ENCODE measurements at places on chromosomes 11 and 22.

DNA sequence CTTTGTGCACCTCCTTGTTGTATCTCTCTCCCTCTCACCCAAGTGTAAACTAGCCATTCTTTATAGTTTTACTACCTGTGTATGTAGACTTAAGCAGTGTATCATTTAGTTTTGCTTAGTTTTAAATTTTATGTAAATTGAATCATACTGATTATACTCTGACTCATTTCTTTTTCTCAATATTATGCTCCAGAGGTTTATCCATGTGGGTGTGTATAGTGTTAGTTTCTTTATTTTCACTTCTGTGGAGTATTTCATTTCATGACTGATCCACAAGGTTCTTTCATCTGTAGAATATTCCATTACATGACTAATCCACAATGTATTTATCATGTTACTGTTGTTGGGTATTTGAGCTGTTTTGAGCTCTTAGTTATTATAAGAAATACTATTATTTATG is 62.0 kb downstream of the CCDC34 start:
- no peak for DNase-seq

DNA sequence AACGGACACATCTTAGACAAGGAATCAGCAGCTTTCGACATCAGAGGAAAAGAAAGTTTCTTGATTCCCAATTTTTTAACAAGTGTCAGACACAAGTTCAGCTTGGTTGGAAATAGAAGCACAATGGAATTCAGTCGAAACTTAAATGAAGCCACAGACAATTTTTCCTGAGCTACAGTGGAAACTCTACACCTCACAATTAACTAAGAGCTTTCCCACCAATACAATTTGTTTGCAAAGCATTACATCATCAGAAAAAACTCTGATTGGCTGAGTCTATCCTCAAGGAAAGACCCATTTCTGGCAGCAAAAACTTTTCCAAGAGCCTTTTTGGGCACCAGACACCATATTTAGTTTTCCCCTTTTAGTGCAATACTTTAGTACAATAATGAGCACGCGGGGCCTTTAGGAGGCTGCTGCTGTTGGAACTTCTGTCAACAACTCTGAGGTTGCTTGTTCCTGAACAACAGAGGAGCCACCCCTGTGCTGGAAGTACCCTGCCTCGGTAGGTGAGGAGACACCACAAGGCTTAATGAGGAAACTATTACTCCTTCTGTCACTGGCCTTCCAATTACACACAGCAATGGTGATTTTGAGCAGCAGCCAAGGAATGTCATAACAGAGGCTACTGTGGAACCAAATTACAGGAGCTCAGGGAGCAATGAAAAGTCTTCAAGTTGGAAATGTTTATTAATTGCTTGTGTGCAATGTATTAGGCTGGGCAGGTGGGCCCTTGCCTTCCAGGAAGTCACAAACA is 61.9 kb upstream of the BARX2 start:
- DNase-seq: no peak

GRCh38 chr11:117187007-117187406 is 8.5 kb downstream of the SIDT2 start:
- no peak for DNase-seq

GRCh38 chr11:101453682-101454081 is 130.1 kb downstream of the TRPC6 start:
- DNase-seq: no peak

- DNase-seq: no peak
These were observed 575.4 kb upstream of the LRRC4C start for GRCh38 chr11:42034826-42035225.

DNA sequence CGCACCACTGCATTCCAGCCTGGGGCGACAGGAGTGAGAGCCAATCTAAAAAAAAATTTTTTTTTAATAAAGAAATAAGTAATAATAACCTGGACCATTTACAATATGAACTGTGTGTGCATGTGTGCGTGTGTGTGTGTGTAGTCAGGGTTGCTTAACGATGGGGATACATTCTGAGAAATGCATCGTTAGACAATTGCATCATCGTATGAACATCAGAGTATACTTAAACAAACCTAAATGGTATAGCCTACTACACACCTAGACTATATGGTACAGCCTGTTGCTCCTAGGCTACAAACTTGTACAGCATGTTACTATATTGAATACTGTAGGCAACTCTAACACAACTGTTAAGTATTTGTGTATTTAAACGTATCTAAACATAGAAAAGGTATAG is 26.4 kb downstream of the RDX start:
- no peak for DNase-seq
